Amniotic epithelial cell (primary cell): ENCODE measurements at places on chromosomes 13 and 19.

GRCh38 chr13:31011193-31011860, 78.9 kb downstream of the TEX26 start:
- DNase-seq, result no peak

- DNase-seq, result no peak
Observed at GRCh38 chr13:99347911-99348451, 40.8 kb upstream of the GPR183 start.

- DNase-seq, result no peak
Observed at GRCh38 chr13:99346335-99347042, 39.3 kb upstream of the GPR183 start.

DNA sequence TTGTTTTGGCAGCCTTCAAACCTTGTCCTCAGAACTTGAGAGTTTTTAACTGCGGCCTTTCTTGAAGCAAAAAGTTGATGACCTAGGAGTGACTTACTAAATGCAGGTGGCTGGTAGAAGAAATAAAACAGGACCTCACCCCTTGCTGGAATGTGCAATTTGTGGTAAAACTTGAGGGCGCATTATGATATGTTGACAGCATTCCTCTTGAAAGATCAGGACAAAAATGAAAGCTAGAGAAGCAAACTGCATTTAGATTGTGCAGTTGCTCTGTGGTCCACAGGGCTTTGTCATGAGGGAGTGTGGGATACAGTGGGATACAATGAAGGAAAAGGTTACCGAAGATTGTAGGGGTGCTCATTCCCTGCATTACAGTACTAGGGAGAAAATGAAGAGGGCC, 504.2 kb downstream of the GPC6 start:
- peak; percentile 66 for DNase-seq

DNA sequence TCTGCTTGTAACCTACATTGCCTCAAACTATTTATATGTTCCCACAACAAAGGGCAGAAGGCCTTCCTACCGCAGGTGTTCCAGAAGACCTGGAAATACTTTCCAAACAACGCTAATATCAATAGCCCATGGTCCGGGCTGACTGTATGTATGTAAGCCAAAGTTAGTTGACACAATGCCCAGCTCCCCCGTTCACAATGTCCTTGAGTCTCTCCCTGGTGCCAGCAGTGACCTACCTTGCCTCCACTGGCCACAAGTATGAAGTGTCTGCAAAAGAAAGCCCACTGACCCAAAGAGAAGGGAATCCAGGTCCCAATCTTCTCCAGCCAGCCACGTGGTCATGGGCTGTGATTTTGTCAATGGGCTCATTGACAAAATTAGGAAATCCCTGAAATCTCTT, 118.6 kb downstream of the DLEU7 start:
- DNase-seq, result no peak

DNA sequence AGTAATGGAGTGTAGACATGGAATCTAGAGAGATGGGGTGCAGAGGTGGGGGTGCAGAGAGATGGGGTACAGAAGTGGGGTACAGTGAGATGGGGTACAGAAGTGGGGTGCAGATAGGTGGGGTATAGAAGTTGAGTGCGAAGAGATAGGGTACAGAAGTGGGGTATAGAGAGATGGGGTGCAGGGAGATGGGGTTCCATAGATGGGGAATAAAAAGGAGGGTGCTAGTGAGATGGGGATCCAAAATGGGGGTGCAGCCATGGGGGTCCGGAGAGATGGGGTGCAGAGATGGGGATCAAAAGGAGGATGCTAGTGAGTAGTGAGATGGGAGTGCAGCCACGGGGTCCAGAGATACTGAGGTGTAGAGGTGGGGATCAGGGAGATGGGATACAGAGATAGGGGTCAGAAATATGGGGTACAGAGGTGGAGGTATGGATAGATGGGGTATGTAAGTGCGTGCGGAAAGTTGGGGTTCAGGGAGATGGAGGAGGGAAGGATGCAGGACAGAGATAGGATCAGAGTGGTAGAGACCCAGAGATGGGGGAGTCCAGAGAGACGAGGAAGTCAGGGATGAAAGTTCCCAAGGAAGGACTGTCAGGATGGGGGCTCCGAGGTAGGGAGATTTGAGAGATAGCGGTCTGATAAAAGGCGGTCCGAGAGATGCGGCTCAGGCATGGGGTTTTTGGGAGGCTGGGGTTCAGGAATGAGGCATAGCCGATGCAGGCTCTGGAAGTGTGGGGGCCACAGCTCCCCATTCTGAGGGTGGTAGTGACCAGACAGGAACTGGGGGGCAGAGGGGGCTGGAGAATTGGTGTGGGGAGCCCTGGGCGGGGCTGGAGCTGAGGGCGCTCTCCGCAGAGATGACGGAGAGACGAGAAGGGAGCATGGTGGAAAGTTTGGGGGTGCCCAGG, 3.4 kb downstream of the PALM3 start:
- DNase-seq, result no peak

GRCh38 chr13:46181840-46182490, at the start of gene LCP1:
Gene LCP1 (minus strand): TSS chr13:46182177. CDS start chr13:46159662, 22,515 bp downstream.
- DNase-seq, result no peak

- DNase-seq, result no peak
Observed at GRCh38 chr13:112638919-112639318, 50.9 kb upstream of the ATP11A start.

GRCh38 chr19:21593934-21594820, 88.8 kb downstream of the ZNF429 start:
- DNase-seq, result no peak

- DNase-seq, result peak; percentile 82
Observed at GRCh38 chr13:44244288-44244687, 129.3 kb upstream of the SERP2 start.

DNA sequence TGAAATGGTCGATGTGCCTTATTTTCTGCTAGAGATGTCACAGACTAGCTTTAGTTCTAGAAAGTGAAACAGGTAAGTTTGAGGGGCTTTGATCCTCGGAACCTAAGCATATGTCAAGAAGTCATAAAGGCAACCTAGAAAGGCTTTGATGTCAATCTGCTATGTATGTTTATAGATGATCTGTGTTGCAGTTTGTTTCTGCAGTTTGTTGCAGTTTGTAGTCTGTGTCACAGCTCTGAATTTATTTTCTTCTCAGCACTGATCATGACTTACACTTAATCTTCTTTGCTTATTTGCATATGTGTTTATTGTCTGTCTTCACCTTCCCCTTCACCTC, 5.9 kb downstream of the LSM14A start:
- no peak for DNase-seq

DNA sequence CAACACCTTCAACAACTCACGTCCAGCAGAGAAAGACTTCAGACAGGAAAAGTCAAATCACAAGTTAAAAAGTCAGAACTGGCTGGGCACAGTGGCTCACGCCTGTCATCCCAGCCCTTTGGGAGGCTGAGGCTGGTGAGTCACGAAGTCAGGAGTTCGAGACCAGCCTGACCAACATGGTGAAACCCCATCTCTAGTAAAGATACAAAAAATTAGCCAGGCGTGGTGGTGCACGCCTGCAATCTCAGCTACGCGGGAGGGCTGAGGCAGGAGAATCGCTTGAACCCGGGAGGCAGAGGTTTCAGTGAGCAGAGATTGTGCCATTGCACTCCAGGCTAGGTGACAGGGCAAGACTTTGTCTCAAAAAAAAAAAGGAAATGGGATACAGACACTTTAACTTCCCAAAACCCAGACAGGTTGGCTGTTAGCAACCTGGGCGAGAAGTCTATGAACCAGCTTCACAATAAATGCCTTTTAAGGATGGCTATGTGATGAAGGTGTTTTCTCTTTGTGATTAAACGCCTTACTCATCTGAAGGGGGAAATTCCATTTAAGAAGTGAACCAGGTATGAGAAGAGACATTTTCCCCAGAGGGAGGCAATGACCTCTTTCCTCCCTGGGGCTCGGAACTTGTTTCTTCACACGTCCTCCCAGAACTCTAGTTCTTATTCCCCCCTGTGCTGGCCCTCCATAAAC, 80.4 kb downstream of the INSR start:
- DNase-seq, result no peak

GRCh38 chr13:32175307-32175706, 139.9 kb downstream of the ZAR1L start:
- peak; percentile 95 for DNase-seq

GRCh38 chr19:4493104-4493928, 21.2 kb downstream of the HDGFL2 start:
- peak; percentile 6 for DNase-seq

GRCh38 chr19:40807147-40808020, 8.4 kb downstream of the EGLN2 start:
- DNase-seq, result no peak

- peak; percentile 1 for DNase-seq
Observed at GRCh38 chr13:45630791-45631190, 15.3 kb upstream of the ERICH6B start.

DNA sequence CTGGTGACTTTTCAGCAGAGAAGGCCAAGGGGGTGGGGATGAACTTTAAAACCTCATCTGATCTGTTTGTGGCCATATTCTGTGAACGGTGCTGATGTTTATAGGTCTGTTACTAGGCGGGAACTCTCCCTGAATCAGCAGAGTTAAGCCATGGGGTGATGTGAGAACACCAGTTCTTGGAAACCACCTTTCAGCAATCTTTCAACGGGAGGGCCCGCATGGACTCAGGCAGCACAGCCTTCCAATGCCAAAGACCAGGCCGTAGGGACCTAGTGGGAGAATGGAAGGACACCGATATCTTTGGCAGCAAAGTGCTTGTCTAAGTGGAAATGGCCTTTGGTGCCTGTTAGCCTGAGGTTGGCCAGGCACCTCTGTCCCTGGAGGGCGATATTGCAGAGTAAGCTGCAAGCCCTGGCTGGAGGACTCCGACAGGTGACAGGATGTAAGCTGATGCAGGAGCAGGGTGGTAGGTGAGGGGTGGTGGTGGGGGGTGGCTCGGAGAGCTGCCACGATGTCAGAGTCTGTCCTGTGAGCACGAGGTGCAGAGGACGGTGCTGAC, 57.0 kb downstream of the ERCC5 start:
- DNase-seq, result no peak

DNA sequence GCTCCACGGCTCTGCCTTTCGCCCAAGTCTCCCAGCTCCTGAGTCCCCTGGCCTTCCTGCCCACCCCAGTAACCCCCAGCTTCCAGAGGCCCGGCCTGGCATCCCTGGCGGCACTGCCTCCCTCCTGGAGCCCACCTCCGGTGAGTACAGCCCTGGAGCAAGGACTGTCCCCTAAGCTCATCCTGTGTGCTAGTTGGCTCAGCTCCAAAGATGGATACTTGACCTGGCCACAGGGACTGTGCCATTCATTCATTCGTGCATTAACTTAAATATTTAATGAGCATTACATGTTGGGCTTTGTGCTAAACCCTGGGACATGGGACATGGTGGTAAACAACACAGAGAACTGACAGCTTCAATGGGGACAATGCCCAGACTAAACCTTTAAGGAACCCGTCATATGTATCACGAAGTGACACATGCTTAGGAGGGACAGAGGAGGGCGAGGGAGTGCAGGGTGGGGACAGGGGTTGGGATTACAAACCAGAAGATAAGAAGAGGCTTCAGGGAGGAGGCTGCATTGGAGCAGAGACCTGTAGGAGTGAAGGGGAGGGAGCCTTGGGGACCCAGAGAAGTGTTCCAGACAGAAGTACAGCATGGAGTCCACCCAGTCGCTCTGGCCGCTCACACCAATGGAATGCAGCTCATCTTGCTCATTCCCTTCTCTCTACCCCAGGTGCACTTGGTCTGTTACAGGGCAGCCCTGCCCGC, 6.9 kb upstream of the OVOL3 start:
- DNase-seq, result no peak

DNA sequence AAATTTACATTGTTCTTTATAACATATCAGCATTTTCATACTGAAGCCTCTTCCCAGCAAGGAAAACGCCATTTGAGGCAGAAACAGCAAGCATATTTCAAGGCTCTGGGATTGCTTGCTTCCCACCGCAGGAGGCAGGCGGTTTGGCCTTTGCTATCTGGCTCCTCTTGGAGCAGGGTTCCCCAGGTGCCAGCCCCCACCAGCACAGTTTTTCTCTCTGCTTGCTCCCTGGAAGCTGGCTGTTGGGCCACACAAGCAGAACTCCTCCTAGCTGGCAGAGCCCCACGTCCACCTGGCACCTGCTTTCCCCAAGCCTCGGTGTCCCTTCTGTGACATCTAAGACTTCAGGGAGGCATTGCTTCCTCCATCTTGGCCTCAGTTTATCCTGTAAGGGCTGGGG, 16.7 kb downstream of the GATAD2A start:
- DNase-seq, result no peak

DNA sequence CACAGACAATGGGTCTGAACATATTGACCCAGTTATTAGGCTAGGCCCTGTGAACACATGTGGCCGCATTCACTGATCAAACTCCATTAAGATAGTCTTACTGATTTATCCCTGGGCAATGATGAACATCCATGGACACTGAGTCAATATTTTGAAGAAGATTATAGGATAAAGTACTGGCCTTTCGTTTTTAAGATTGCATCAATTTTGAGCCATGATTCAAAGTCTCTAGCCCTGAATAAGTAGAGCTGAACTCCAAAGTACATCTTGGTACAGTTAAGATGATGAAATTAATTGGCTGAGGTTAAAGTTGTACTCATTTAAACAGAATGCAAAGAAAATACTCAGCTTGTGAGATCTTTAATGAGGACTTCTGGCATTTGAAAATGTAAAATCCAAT, 1581.9 kb downstream of the EFNB2 start:
- peak; percentile 86 for DNase-seq

- peak; percentile 8 for DNase-seq
Observed at GRCh38 chr19:37227996-37228395, 10.0 kb downstream of the ZNF383 start.

DNA sequence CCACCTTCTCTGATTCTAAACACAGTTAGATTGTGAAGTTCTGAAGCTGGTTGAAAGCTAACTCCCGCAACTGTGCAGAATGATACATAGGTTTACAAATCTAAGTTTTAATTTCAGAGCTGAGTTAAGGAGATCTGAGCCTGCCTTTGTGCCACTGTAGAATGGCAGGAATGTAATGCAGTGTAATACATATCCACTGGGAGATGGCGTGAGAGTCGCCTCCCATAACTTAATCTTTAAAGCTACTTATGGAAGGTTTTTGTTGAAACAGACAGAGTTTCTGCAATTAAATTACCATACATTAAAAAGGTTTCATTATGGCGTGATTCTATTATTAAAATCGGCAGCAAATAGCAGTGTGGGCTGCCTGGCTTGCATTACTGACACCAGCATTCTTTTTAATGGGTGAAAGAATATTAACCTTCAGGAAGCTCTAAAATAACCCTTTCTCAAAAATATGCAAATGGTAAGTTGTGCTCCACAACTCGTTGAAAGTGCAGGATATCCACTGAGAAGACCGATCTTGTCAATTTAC, 257.4 kb downstream of the OLFM4 start:
- no peak for DNase-seq

GRCh38 chr19:18251587-18252369, 22.5 kb downstream of the IQCN start:
- peak; percentile 43 for DNase-seq
